ENCODE measurements at places on chromosomes 7 and 10.

DNA sequence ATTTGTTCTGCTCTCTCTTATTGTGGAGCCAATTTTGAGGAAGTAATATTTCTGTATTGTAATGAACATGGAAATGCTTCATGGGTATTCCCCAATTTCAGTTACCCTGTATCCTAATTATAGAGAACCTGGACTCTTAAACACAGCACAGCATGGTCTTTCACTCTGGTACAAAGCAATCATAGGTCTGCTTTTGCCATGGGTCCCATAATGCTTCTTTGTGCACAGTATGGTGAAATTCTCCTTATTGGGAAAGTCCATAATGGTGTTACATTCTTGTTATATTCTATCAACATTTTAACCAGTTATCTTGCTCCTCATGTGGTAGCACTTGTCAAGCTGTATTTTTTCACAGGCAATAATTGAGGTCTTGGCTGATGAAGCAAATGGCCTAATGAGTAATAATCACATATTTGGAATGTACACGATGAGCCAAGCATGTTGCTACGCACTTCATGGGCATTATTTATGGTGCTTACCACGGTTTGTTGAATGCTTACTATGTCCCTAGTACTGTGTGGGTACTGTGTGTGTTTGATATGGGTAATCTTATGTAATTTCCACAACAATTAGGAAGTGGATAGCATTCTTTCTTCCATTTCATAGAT is 42.9 kb downstream of the PRKG1 start:
- peak; percentile 33 for DNase-seq

- no peak for DNase-seq
These were observed 1.6 kb downstream of the CAPZA2 start for GRCh38 chr7:116863936-116864500.

- DNase-seq, result no peak
These were observed 21.0 kb downstream of the SFMBT2 start for GRCh38 chr10:7389844-7390243.

GRCh38 chr10:90927293-90927692 is 6.4 kb upstream of the ANKRD1 start:
- no peak for DNase-seq

DNA sequence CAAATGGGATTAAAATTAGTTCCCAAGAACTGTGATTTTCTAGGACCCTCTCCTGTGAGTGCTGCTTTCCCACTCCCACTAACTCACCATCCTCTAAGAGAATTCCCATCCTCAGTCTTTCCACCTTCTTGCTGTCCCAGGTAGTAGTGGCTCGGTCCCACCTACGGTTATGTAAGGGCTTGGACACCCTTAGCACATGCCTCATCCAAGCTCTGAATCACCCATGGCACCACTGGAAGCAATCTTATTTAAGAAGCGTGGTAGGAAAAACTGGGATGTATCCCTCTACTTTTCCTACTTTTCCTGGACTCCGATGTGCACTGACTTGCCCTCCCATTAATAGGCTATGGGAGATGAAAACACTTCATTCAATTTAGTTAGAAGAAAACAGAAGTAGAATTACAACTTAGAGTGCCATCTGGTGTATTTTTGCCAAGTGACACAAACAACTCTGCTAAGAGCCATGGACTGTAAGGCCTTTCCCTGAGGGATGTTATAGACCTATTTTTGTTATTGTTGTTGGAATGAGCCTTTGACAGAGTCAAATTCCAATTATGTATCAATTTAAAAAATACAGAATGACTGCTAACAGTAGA is 13.7 kb upstream of the ANKRD22 start:
- no peak for DNase-seq

DNA sequence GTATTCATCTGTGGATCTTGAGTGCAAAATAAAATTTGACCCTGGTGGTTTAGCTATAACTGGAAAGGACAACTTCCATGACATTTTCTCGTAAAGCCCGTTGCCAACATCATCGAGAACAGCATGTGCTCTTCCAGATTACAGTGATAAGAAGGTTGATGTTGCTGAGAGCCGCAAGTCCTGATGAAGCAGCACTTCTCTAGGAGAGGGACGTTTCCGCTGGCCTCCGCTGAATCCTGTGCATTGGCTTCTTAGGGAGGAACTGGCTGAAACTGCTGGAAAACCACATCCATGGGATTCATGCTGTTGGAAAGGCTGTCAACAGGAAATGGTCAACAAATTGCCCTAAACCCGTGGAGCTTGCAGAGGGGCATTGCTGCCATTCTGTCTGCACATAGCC is 21.4 kb upstream of the ABCB5 start:
- DNase-seq, result no peak

DNA sequence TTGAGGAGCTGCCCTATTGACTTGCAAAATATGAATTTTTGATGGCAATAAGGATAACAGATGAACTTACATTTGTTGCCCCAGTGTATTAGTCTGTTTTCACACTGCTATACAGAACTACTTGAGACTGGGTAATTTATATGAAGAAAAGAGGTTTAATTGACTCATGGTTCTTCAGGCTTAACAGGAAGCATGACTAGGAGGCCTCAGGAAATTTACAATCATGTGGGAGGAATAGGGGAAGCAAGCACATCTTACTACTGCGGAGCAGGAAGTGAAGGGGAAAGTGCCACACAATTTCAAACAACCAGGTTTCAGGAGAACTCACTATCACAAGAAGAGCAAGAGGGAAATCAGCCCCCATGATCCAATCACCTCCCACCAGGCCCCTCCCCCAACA is 57.9 kb downstream of the ZNF22 start:
- no peak for DNase-seq

- no peak for DNase-seq
These were observed 324.8 kb upstream of the NPSR1 start for GRCh38 chr7:34333184-34333583.

DNA sequence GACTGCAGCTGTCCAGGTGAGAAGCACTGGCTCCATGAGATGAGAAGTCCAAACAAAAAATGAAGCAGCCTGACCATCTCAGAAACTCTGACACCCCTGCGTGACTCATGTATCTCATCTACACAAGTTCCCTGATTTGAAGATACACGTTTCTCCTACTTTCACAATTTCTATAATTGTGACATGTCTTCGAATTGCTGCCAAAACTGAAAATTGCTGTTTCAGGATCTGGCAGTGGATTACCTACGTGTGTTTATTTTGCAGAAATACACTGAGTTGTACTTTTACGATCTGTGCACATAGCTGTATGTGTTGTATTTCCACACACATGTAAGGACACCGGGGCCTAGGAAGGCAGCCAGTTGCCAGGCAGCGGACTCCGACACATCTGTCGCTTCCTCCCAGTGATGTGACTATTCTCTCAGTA is 53.2 kb downstream of the LARP4B start:
- peak; percentile 24 for DNase-seq

GRCh38 chr10:122500726-122501125 is 39.4 kb downstream of the HTRA1 start:
- no peak for DNase-seq

- no peak for DNase-seq
These were observed 57.7 kb upstream of the CDK13 start for GRCh38 chr7:39892361-39892760.

- no peak for DNase-seq
These were observed 235.3 kb upstream of the PRKCQ start for GRCh38 chr10:6815346-6815745.

GRCh38 chr7:129502708-129503685 is 666 bp downstream of the SMKR1 start:
- peak; percentile 23 for DNase-seq

DNA sequence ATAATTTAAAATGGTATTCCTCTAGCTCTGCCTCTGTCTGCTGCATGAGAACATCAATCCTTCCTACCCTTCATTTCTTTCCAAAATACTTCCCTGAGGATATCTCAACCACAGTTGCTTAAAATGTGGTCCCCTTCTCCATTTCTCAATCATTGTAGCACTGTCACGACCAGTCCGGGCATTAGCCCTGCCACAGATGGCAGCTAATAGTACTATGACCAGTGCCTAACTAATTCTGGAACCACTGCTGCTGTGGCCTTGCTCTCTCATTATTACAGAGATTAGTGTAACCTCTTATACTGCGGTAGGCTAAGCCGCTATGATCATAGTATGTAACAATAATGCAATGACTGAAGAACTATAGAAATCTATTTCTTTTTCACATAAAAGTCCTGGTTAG is 66.0 kb downstream of the REEP3 start:
- DNase-seq, result no peak

- DNase-seq, result no peak
These were observed 141.7 kb downstream of the KAT6B start for GRCh38 chr10:74967911-74968666.

All from GM03348 (cell line).